Lower lobe of right lung (tissue), 2 donors: ENCODE measurements at places on chromosomes 3 and 15. TPM values are rescaled to one million over a fixed set of nuclear protein-coding genes. Genes with fewer than 3 reads are reported as not detected.

DNA sequence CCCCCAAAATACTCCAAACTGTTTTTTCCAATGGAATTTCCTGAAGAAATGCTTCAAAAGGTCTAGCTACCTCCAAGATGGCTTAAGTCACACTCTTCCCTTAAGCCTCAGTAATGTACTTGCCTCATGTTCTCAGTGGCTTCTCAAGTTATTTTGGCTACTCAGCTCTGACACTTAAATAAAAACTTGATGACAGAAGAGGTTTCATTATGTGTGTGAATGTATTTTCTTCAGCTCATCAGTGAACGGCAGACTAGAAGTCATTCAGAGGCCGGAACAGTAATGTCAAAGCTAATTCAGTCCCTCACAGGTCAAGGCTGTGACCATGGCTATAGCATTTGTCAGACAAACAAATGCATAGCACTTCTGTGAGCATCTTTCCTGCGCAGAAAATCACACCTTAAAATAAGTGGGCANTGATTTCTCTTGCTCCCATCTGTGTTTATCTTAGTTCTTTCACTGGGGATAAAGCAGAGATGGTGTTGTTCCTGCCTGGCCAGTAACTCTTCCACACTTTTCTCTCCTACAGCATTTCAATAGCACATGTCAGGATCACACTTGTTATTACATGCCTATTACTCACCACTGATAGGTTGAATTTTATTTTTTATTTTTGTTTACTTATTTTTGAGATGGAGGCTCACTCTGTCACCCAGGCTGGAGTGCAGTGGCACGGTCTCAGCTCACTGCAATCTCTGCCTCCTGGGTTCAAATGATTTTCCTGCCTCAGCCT lies 68.5 kb upstream of the PLCL2 start:
- no peak overlapping the region for H3K4me3 ChIP-seq
- DNase-seq, result no peak
- no peaks in the 10 kb centered on the region for H3K36me3 ChIP-seq

- H3K27me3 ChIP-seq, result no peaks in the 10 kb centered on the region
- no peak overlapping the region for H3K27ac ChIP-seq
- H3K36me3 ChIP-seq, result no peaks in the 10 kb centered on the region
- DNase-seq, result no peak
- no peaks in the 10 kb centered on the region for H3K4me1 ChIP-seq
- H3K4me3 ChIP-seq, result no peak overlapping the region
Observed at GRCh38 chr3:59432665-59433064, 382.8 kb upstream of the CFAP20DC start.

DNA sequence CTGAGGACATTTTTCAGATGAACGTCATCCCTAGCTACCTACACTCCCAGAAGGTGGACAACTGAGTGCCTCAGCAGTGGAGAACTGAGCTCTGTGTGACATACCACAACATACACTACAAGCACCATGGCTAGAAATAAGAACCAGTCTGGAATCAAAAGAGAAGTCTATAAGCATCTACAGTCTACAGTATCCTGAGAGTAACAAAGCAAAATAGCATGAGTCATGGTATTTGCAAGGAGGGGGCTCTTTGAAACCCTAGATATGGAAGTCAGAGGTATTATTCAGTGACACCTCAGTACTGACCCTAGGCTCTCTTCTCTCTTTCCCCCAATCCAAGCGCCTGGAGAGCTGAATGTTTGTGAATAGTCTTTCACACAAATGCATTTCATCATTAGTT lies 87.5 kb downstream of the TNIK start:
- no peak overlapping the region for H3K27ac ChIP-seq
- H3K4me3 ChIP-seq, result no peak overlapping the region
- no peaks in the 10 kb centered on the region for H3K36me3 ChIP-seq

DNA sequence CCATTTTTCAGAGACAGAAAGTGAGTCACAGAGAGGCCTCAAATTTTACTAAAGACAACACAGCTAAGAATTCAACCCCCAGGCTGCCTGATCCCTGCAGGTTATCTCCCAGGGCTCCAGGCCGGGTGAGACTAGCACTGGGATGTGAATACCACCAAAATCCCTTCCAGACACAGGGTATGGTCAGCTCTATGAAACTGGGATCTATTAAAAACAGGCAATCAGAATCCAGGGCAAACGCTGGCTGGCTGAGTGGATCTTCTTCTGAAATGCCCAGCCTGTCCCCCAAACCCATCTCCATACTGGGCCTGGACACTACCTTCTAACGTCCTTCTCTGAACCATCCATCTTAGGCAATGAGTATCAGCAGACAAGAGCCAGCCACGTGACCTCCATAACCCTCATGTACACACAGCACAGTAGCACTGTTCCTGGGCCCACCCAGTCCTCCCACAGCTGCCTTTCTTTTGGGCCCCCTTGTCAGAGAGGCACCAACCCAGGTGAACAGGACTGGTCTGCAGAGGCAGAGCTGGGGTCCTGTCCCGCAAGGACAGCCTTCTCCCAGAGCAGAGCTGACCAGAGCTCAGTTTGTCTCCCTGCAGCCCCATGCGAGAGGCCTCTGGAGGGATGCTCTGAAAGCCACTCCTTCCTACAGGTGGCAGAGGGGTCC lies 1.9 kb downstream of the RAB6B start:
- H3K27me3 ChIP-seq, result peaks cover 22% of the 10 kb centered on the region
- no peaks in the 10 kb centered on the region for H3K36me3 ChIP-seq
- peaks cover 20% of the 10 kb centered on the region for H3K4me1 ChIP-seq
- no peak overlapping the region for H3K27ac ChIP-seq

GRCh38 chr3:11285471-11285870 lies 13.3 kb downstream of the ATG7 start:
- H3K27me3 ChIP-seq, result no peaks in the 10 kb centered on the region
- H3K36me3 ChIP-seq, result peaks cover 32% of the 10 kb centered on the region
- no peak for DNase-seq
- H3K4me1 ChIP-seq, result peaks cover 67% of the 10 kb centered on the region
- H3K4me3 ChIP-seq, result no peak overlapping the region

- H3K4me1 ChIP-seq, result no peaks in the 10 kb centered on the region
- H3K27me3 ChIP-seq, result no peaks in the 10 kb centered on the region
- H3K27ac ChIP-seq, result no peak overlapping the region
- DNase-seq, result no peak
Observed at GRCh38 chr3:77931255-77932009, 891.5 kb downstream of the ROBO2 start.

DNA sequence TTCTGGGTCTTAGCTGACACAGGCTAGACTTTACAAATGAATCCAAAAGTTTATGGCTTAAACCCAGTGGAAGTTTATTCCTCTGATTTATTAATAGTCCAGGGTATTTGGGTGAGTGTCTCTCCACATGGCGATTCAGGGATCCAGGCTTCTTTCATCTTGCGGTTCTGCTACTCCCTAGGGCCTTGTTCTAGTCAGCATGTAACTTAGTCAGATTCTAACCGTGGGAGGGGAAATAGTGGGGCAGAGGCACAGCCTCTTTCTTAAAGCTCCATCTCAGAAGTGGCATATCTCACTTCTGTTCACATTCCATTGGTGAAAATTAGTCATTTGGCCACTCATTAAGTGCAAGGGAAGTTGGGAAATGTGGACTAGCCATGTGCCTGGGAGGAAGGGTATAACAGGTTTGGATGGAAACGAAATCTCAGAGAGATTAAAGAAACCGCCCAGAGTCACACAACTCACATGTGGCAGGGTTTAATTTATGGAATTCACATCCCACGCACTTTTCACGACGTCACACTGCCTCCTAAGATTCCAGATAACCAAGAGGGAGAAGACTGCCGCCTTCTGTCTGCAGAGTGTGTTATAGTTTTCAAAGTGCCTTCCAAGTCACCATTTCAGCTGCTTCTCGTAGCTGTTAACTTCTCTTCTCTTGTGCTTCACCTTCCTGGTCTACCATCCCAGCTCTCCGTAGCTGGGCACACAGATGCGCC lies 11.4 kb upstream of the RASGRF1 start:
- no peaks in the 10 kb centered on the region for H3K4me1 ChIP-seq
- peaks cover 31% of the 10 kb centered on the region for H3K27me3 ChIP-seq
- H3K27ac ChIP-seq, result no peak overlapping the region
- DNase-seq, result no peak

GRCh38 chr3:42025370-42026138 lies 63.7 kb upstream of the ULK4 start:
- H3K4me3 ChIP-seq, result peak overlapping the region; percentile 0
- H3K4me1 ChIP-seq, result peaks cover 44% of the 10 kb centered on the region
- no peaks in the 10 kb centered on the region for H3K27me3 ChIP-seq
- H3K27ac ChIP-seq, result peak overlapping the region; percentile 78
- no peaks in the 10 kb centered on the region for H3K36me3 ChIP-seq

Gene SCAANT1
- total RNA-seq, result not detected

Gene SSUH2
- not detected for total RNA-seq

Gene C3orf22
- not detected for total RNA-seq

Gene PRSS50
- total RNA-seq, result 0.41 TPM

Gene DUOX1
- 317 TPM for total RNA-seq

Gene GOLGA8T
- total RNA-seq, result not detected

Gene KLHL24
- total RNA-seq, result 93.9 TPM

Gene ABI3BP
- 108 TPM for total RNA-seq

Gene FBXL2
- total RNA-seq, result 8.1 TPM

Gene HERC2
- total RNA-seq, result 55.3 TPM

Gene SYNPR
- not detected for total RNA-seq
